Activated T-cell treated with anti-CD3 and anti-CD28 coated beads for 1 hour (primary cell): ENCODE measurements at places on chromosomes 4 and X.

GRCh38 chrX:53704294-53704693 is 17.8 kb upstream of the HUWE1 start:
- no peak for DNase-seq

DNA sequence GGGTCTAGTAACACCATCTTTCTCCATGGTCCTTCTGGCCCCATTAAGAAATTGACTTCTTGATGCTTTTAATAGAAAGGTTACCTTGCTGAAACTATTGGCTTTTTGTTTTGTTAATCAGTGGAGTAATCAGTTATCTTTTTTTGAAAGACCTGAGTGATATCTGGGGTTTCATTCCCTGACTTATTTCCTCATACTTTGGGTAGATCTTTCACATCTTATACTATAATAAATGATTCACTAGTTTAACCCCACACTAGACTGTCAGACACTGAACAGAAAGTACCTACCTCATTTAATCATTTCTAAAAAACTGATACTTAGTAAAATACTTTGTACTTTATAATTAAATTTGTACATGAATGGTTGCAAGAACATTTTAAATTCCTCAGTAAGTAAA is 1021.1 kb downstream of the STIM2 start:
- no peak for DNase-seq

DNA sequence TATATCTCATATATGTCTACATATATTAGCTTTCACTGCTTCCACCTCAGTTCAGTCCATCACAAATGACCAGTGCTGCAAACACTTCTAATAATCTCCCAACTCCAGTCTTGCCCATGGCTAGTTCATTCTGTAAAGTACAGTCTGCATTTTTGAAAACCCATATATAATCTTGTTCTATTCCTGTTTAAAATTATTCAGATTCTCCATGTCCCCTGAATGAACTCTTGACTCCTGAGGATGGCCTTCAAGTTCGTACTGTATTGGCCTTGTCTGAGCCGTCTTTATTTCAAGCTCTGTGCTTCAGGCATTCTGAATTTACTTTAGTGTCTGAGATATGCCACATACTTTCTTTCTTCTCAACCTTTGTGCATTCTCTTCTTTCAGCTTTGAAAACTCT is 84.7 kb downstream of the PTPN13 start:
- DNase-seq = no peak

GRCh38 chrX:30973784-30974427 is 84.9 kb upstream of the TAB3 start:
- DNase-seq = no peak

DNA sequence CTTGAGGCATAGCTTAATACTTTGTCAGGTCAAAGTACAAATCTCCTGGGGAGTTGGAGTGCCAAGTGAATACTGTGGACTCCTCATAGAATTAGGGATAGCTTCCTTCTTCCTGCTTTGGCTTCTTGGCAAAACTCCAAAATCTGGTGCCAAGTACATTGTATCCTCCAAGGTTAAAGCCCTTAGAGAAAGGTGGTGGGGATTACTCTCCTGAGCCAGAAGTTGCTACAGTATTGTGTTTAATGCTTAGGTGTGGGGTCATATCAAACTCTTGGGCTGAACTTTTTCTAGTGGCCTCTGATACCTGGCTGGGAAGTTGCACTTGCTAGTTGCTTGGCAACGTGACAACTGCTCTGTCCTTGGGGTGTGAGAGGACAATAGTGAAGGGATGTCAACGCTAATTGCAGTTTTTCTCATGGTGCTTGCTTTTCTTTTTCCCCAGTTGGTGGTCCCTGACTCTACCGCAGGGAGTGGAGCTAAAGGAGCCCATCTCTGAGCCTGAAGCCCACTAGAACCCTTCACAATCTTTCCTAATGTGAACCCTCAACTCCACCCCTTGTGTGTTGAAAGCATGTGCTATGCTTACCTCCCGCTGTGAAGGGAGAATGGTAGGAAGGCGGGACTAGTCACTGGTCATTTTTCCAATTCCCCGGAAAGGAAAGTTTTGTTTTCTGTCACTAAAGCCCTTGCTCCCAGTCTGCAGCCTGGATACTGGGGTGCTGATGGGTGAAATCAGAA is 35.5 kb downstream of the DLG3 start:
- no peak for DNase-seq

DNA sequence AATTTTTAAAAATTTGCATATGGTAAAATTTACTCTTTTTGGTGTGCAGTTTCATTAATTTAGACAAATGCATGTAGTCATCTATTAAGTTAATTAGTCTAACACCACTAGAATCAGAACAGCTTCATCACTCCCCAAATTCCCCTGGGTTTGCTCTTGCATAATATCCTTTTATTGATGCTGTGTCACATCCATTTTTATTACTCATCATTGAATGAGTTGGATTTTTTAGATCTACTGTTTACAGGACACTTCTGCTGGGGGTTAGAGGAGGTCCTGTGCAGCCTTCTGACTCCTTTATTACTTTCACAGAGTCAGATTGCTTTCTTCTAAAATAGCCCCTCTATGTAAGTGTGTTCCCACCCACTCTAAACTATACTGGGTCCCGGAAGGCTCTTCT is 65.9 kb downstream of the MTHFD2L start:
- no peak for DNase-seq

- DNase-seq = no peak
Measured at GRCh38 chr4:86223472-86223871, 136.4 kb downstream of the MAPK10 start.

DNA sequence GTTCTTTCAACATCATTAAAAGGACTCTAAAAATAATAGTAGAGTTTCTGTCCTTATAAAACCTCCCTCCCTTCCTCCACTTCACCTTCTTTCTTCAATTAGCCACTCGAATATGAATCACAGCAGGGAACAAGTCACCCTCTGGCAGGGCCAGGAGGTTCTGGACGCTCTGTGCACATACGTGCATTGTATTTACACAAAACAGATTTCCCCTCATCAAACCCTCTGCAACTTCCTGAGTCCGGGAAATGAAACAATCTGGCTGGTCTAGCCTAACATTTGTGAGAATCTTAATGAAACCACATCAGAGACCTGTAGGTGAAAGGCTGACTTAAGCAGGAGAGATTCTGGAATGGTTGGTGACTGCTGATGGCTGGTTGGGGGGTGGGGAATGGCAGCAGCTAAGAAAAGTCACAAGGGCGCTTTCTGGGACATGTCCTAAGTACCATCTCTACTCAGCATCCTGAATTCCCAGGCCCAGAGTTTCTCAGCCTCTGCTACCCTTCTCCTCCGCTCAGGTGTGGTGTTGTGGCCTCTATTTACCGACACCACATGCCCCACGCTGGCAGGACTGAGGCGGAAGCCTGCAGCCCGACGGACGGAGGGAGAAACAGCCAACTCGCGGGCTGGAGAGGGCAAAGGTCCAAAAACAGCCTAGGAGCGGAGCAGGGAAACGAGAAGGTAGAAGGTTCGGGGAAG is 1.0 kb downstream of the ZDHHC9 start:
- no peak for DNase-seq

- DNase-seq = no peak
Measured at GRCh38 chrX:44675362-44676024, 132.8 kb upstream of the FUNDC1 start.

GRCh38 chr4:91118597-91118996 is 991.4 kb downstream of the CCSER1 start:
- no peak for DNase-seq

GRCh38 chr4:1401409-1402020 is 4.7 kb downstream of the NKX1-1 start:
- DNase-seq = no peak

GRCh38 chrX:153731117-153731844 is 6.6 kb downstream of the ABCD1 start:
- no peak for DNase-seq

DNA sequence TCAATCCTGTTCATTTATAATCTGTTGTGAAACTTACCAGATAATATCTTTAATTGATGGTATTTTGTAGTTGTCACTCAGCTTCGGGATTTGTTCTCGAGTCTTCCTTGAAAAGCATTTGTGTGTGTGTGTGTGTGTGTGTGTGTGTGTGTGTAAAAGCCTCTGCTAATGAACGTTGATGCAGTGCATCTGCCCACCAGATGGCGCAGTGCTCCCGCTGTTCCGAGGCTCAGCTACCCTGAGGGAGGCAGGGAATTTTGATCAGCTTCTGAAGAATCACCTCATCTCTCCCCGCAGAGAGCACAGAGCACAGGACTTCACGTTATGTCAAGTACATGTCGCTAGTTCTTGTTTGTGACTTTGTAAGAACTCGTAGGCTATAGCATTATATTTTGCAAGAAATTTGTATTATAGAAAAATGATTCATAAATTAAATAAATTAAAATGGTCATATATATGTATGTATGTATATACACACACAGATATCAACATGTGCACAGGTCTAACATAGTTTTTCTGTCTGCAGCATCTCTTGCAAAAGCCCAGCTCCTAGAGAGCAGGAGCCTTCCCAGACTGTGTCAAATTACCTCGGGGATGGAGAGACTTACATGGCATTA is 316.7 kb upstream of the IGFBP7 start:
- DNase-seq = no peak

GRCh38 chr4:105133976-105134375 is 12.7 kb upstream of the TET2 start:
- no peak for DNase-seq

DNA sequence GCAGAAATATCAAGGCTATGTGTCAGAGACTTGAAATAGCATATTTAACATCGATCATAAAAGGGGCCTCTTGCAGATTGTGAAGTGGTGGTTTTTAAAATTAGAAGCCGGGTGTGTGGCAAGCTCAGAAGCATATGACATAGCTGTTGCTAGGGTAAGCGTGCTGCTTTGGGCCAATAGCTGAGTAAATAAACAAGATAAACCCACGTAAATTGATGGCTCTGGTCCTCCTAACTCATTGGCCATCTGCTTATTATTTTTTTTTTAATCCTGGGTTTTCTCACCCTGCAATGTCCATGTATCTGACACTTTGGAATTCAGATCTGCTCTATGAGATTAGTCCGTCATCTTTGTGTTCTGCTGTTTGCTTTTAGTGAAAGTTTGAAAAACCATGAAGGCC is 32.6 kb upstream of the STOX2 start:
- DNase-seq = no peak

- no peak for DNase-seq
Measured at GRCh38 chrX:123909523-123909922, 49.7 kb downstream of the XIAP start.

DNA sequence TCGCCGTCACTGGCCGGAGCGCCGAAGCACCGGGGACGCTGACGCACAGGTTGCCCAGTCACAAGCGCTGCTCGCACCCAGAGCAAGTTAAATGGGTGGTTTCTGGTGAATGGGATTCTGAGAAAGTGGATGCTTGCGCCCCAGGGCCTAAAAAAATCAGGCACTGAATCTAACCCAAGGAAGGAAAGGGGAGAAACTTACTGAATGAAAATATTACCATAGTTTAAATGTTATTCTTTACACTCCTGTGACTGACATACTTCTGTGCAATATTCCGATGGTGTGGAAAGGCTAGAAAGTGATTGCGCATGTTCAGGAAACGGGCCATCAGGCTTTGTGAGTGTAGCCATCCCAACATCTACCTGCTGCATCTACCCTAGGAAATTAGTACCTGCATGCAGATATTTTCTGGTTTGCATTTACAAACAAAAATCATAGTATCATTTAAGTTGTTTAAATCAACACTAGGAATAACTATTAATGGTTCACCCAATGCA is 838 bp upstream of the ABCG2 start:
- DNase-seq = no peak
